ENCODE measurements at places on chromosomes 5 and 9.

- DNase-seq, result no peak
Measured at GRCh38 chr9:27150746-27151406, 41.9 kb downstream of the TEK start.

- DNase-seq, result peak; percentile 87
Measured at GRCh38 chr9:125655691-125656410, 51.2 kb downstream of the MAPKAP1 start.

- DNase-seq, result no peak
Measured at GRCh38 chr9:138052635-138053320, 175.2 kb downstream of the CACNA1B start.

- no peak for DNase-seq
Measured at GRCh38 chr5:124696898-124697297, 49.5 kb downstream of the ZNF608 start.

DNA sequence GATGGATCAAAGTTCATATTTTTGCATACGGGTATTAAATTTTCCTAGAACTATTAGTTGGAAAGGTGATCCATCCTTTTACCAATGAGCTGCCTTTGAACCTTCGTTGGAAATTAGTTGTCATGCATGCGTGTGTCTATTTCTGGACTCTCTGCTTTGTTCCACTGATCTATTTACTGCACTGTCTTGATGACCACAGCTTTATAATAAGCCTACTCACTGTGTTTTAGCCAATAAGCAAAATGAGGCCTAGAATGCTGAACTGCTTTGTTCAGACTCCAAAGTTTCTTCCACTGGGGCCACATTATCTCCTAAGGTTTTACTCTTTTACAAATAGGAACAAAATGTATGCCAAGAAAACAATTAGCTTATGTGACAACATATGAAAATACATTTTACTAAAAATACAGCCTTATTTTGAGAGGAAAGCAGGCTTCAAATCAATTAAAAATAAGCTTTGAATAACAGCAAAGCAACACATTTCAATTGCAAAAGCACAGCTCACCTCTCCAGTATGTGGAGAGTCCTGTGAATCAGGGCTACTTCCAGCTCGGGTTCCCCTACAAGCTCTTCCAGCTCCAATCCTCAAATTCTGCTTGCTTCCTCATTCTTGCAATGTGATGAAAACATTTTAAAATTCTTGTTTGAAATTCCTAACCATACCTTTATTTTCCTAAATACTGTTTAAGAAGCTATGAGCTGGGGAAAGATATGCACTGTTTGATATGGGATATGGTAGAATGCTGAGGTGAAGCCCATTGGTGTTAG, 72.0 kb downstream of the RETREG1 start:
- no peak for DNase-seq

- DNase-seq, result no peak
Measured at GRCh38 chr9:76580188-76580587, 121.2 kb downstream of the GCNT1 start.

DNA sequence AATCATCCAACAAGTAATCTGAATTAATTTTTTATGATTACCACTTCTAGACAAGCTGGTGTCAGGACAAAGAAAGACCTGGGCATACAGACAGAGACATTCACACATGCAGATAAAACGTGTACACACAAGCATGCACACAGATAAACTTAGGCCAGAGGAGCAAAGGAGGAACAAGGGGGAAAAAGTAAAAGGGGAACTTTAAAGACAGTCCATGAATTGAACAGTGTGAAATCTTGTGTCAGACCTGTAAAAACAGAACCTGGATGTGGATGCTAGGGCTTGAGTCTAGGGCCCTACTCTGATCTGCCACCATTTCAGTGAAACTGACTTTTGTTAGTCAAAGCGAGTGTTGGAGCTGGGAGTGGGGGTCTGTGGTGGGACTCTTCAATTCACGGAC, 11.2 kb upstream of the ZSWIM6 start:
- no peak for DNase-seq

DNA sequence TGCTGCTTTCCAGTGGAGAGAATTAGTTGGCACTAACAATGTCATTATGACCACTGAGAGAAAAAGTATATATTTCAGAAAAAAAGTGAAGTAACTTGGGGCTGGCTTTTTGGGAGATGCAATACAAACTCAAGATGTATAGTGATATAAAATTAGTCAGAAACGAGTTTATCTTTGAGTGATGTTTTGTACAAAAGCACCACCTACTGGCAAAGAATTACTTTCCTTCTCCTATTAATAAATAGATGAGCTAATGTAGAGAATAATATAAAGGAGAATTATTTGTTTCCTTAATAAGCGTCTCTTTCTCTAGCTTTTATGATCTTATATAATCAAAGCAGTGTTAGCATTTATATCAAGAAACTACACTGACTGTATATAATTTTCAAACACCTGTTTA, 158.8 kb downstream of the MEF2C start:
- DNase-seq, result peak; percentile 43

- no peak for DNase-seq
Measured at GRCh38 chr9:123425261-123425821, 69.3 kb downstream of the CRB2 start.

- no peak for DNase-seq
Measured at GRCh38 chr9:6029604-6030274, 14.3 kb upstream of the RANBP6 start.

DNA sequence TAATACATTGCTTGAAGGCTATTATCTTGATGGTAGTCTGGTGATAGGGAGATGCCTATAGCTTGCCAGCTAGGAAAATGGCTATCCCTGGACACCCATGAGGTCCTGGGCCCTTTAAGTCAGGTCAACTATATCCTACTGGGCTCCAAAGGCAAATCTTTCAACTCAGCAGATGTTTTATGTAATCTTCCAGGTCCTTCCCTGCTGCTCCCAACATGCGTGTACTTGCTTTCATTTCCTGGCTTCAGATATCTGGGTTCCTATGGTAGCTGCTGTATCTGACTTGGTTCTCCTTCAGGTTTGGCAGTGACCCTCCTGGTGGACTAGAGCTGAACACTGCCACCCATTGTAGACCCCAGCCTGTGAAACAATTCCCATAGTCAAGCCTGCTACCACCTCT, 32.4 kb upstream of the GAS1 start:
- DNase-seq, result no peak

DNA sequence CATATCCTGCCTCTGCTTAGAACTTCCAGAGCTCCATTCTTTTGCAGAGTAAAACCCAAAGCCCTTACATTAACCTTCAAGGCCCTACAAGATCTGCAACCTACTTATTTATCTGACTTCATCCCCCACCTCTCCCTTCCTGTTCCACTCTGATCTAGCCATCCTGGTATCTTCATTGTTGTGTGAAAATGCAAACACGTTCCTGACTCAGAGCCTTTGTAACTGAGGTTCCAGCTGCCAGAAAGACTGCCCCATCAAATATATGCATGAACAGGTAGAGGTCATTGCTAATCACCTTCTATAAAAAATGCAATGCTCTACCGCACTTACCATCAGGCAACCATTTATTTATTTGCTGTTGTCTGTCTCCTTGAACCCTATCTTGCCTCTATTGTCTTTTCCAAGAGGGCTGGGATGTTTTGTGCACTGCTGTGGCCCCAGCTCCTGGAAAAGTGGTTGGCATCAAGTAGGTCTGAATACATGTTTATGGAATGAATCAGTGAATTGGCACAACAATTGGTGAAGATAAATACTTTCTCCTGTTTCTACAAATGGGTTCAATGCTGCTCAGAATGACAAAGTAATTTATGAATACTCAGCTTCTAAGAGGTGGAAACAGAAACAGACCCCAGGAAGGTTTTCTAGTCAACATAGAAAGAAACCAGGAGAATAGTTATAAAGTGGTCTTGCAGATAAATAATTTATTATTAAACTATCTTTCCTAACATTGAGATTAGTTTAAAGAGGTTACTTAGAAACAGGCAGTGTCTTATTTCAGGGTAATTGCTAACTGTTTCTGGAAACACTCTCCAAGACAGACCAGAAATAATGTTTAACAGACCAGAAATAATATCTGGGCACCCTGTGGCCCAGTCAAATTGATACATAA, 230.6 kb upstream of the CD180 start:
- DNase-seq, result no peak

- DNase-seq, result no peak
Measured at GRCh38 chr9:450561-450960, 235.9 kb downstream of the DOCK8 start.

- DNase-seq, result no peak
Measured at GRCh38 chr5:125219710-125220109, 473.3 kb upstream of the ZNF608 start.

DNA sequence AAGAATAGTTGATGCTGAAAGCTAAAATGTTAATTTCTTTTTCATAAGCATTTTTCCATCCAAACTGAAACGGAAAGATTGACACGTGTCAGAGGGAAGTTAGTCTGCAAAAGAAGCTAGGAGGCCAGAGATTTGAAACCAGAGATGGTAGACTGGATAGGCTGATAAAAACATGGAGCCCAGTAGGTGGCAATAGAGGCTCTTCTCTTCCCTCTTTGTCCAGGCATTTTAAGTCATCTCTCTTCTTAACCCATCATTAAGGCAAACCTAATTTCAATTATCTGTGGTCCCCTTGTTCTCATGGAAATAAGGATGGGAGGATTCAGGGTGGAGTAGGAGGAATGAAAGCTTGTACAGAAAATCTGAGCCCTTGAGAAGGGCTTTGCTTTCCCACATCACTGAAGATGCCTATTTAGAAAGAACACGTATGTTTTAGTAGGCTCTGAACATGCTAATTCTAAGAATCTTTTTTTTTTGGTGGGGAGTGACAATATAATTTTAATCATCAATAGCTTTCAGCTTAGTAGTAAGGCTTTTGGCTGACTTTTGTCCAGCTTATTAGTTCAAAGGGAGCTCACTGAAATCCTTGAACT, 66.6 kb downstream of the ZNF474 start:
- peak; percentile 67 for DNase-seq

GRCh38 chr5:40258222-40258621, 421.5 kb upstream of the PTGER4 start:
- DNase-seq, result no peak

DNA sequence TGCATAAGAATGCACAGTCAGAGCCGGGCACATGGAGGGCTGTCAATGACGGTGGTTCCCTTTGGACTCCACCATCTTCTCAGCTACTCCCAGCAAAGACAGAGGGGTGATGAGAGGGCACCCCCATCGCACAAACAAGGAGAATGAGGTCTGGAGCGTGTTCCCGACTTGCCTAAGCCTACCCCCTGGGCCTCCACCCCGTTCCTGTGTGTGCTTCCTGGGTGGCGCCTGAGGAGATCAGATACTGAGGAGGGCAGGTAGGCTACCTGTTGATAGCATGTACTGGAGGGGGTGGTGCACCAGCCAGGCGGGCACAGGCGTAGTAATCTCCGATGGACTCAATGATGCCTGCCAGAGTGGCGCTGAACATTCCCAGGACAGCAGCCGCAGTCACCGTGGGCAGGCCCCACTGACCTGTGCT, 4.1 kb downstream of the SLC23A1 start:
- no peak for DNase-seq

GRCh38 chr5:1336749-1337488, 8.0 kb downstream of the CLPTM1L start:
- DNase-seq, result no peak

GRCh38 chr5:133950821-133951612, 17.4 kb downstream of the C5orf15 start:
- DNase-seq, result no peak

GRCh38 chr9:101408374-101409078, 9.9 kb downstream of the ZNF189 start:
- no peak for DNase-seq

- no peak for DNase-seq
Measured at GRCh38 chr5:115661101-115661500, 35.3 kb upstream of the TMED7 start.

DNA sequence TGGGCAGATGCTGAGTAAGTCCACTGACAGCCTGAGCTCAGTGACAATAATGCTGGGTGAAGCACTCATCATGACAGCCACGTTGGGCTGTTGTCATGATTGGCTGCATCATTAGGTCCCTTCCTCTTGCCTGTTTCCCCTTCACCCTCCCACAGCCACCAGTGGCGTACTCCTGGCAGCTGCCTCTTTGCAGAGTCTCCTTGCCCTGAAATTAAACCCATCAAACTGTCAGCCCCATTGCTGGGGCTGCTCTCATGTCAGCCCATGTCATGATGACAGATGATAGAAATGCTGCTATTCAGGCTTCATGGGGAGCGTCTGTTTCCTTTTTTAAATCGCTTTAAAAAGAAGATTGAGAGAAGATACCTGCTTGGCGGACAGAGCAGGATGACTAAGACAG, 327.4 kb downstream of the AGTPBP1 start:
- DNase-seq, result no peak

DNA sequence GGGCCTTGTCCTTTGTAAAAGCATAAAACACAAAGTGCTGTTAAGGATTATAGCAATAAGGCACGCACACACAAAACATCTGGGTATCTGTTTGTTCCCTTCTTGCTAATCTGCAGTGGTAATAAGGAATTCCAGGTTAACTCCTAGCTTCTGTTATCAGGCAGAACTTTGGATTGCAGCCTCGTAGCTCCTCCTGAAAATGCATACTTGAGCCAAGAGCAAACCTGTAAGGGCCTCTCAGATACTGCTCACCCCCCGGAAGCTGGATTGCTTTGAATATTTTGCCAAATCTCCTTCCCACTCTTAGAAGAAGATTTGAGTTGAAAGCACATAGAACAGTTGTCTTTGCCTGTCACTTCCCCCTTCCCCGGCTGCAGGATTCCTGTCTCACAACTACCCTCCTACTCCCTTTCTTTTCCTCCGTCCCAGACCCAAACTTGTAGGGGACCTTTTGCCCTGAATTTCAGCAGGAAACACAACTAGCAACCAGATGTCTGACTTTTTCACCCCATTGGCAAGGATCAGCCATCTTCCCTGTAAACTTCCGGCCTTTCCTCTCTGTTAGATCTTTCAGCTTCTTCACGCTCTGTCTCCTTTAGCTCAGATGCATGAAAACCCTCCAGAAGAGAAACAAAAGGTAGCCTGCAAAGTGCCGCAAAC, 28.2 kb upstream of the SMAD5 start:
- DNase-seq, result no peak

GRCh38 chr9:33751536-33752129, 43.7 kb upstream of the PRSS3 start:
- DNase-seq, result no peak
